ENCODE measurements at places on chromosomes 11 and 22.

DNA sequence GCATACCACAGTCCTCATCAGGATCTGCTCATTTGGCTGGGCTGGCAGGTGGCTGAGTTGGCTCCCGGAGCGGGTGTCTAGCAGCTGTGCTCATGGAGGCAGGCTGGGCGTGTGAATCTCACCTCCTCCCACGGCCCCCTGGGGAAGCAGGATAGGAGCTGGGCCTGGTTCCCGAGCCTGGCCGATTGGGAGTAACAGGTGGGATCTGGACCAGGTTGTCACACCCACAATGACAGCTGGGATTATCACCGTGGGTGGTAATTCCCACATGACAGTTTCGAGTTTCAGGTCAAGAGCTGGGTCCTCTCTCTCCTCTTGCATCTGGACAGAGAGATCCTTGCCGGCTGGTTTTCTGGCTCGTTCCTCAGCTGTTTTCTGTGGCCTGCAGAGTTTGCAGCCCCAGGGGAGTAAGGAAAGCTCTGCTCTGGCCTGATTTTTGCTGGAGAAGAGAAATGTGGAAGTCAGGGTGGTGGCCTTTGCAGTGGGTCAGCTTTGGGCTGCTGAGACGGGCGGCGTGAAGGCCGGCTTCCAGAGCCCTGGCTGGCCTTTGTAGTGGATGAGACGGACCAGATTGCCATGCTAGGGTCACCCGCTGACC is 57.0 kb downstream of the BCR start:
- DNase-seq: no peak

- DNase-seq: no peak
Observed at GRCh38 chr22:38310518-38311322, 6.5 kb downstream of the CSNK1E start.

GRCh38 chr11:77140231-77140851 is 12.3 kb downstream of the MYO7A start:
- no peak for DNase-seq

DNA sequence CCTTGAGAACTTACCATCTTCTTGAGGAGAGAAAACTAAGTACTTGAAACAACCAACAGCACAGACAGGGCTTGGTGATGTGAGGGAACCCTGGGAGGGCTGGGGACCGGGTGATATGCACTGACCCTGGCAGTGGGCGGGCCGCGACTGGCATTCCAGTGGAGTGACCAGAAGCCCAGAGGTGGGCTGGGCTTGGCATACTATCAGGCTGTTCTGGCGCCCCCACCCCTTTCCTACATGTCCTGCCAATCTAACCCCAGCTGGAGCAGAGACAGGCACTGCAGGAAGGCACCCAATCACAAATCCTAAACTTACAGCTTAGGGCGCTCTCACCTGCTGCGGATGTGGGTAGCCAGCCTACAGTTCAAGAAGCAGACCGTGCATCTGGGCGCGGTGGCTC is 54.0 kb upstream of the GCAT start:
- DNase-seq: no peak

DNA sequence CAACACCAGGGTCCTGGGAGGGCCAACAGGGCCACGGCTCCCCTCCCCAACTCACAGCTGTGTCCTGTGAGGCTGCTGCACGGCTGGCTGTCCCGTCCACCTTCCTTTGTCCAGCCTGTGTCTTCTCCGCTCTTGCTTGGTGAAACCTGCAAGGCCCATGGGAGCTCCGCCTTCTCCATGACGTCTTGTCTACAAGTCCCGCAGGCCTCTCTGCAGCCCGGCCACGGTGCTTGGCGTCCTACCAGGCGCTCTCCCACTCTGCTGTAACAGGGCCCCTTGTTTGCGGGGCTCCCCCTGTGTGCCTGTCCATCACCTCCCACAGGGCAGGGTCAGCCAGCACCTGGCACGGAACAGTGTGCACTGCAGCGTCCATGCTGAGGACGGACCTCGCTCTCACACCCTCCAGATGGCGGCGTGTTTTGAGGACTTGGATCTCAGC is 866.8 kb downstream of the TBC1D22A start:
- DNase-seq: no peak

- no peak for DNase-seq
Observed at GRCh38 chr11:3950996-3951660, 95.7 kb downstream of the STIM1 start.

GRCh38 chr11:32858731-32859130 is 29.0 kb downstream of the PRRG4 start:
- no peak for DNase-seq

- no peak for DNase-seq
Observed at GRCh38 chr11:79492008-79492407, 51.2 kb upstream of the TENM4 start.

- no peak for DNase-seq
Observed at GRCh38 chr11:127998421-127998820, 588.9 kb downstream of the ETS1 start.

DNA sequence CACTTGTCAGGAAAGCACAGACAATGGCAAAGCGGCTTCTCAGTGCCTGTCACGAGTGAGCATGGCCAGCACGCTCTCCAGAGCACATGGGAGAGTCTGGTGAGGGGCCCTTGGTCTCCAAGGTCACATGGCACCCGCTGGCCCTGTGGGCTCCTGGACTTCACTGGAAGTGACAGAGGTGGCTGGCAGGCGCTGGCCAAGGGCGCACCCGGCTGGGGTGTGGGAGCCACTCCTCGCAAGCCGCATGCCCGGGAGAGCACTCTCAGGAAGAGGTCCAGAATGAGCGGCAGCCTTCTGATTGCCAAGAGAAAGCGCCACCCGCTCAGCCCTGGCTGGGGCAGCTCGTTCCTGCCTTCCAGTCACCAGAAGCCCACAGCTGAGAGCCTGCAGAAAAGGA is 17.1 kb upstream of the MOB2 start:
- no peak for DNase-seq

DNA sequence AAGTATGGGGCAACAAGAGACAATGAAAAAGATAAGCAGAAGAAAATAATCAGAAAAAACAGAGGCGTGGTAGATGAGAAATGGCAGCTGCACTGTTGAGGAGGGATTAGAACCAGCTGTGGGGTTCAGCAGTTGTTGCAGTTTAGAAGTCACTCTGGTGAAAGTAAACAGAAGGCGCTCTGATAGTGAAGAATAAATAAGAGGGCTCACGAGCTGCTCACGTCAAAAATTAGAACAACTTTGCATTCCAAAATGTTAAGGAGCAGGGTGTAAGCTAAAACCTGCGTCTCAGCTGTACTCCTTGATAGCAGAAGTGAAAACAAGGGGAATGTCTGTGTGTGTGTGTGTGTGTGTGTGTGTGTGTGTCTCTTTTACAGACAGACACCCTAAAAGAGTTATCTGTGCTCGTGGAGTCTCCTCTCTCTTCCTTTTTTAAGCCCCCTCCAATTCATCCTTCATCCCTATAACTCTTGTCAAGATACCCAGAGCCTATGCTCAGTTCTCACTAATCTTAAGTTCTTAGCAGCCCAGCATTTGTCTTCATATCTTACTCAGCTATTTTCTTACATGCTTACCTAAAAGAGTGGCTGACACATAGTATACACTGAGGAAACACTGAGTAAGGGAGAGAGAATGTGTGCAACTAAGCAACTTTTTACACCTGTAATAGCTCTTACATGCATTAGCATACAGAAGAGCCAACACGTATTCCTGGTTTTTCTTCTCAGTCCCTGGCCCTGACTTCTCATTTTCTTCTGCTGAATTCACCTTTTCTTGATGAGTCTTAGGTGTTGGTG is 8.9 kb downstream of the TTC17 start:
- DNase-seq: no peak

- no peak for DNase-seq
Observed at GRCh38 chr11:110121204-110121603, 28.0 kb downstream of the ZC3H12C start.

DNA sequence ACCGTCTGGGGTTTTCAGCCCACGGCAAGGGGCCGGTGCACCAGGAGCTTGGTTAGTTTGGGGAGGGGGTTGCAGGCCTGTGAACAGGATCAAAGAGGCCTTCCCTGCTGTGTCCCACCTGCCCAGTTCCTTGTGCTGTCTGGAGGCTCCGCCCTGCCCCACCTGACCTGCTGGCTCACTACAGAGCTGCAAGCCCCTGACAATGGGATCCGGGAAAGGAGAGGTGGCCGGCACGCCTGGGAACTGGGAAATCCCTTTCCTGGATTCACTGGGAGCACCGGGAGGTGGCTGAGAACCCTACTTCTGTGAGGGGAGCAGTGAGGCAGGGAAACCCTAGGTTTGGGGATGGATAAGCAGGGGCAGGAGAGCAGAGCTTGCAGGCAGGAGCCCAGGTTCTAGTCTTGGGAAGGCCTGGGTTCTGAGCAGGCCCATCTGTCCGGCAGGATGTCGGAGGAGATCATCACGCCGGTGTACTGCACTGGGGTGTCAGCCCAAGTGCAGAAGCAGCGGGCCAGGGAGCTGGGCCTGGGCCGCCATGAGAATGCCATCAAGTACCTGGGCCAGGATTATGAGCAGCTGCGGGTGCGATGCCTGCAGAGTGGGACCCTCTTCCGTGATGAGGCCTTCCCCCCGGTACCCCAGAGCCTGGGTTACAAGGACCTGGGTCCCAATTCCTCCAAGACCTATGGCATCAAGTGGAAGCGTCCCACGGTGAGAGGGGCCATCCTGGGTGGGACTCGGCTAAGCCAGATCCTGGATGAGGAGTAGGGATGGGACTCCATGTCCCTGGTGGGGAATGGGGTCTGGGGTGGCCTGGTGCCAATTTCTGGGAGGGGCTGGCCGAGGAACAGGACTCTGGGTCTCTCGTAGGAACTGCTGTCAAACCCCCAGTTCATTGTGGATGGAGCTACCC is 786 bp downstream of the CAPN1 start:
- no peak for DNase-seq

DNA sequence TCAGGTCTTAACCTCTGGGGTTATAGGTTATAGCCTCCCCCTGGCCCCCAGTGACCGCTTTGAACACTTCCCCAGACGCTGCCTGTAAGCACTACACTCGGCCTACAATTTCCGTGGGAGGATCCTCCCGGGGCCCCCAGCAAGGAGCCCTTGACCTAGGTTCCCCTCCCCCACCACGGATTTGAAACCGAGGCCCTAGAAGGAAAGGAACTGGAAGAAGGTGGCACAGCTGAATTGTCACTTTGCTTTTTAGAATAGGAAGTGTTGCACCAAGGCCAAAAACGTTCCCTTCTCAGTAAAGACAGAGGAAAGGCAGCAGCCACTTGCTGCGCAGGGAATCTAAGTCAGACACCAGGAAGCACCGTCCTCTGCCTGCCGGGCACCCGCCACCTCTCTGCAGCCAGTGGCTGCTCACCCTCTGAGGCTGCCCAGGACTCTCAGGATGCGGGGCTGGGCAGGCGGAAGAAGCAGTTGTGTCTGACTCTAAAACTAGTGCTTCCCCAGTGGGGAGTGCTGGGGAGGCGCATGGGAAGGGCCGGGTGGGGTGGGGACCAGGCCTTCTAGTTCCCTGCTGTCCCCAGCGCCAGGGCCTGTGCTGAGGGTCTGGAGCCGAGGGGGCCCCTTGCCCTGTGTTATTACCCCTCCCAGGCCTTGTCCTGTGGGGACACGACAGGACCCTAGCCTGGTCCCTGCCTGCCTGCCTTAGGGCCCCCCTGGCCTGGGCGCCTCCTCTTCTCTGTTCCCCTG is 7.9 kb upstream of the FLRT1 start:
- DNase-seq: no peak

DNA sequence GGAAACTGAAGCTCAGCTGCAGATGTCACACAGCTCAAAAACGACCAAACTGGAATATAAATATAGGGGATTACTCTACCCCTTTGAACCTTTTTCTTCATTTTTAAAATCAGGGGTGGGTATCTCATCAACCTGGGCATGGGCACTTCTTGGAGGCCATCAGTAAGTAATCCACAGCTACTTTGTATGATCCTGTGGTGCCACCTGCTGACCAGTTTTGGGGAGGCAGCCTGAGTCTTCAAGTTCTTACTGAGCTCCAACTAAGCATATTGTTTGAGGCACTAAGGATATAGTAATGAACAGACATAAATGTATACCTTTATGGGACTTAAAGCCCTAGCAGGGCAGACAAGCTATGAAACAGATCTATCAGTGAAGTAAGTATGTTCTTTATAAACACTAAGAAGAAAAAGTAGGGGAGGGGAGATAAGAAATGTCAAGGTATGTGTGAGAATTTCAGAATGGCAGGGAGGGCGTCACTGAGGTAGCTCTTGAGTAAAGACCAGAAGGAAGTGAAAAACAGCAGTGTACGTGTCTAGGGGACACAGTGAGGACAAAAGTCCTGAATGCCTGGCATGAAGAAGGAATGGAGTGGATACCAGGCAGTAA is 18.4 kb downstream of the TUB start:
- DNase-seq: no peak

GRCh38 chr11:122186439-122187080 is 70.5 kb upstream of the BLID start:
- DNase-seq: no peak

DNA sequence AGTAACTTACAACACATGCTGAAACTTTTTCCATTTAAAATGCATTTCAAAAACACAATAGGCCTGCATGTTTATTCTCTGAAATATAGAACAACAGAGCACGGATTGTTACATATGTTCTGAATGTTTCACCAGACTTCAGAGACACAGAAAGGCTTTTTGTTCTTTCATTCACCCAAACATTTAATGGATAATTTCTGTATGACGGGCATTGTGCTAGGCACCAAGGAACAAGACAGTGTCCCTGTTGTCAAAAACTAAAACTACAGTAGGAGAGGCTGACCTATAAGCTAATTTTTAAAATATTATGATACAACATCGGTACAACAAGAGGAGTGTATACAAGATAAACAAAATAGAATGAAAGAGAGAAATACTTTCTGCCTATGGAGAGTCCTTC is 81.9 kb upstream of the TEAD1 start:
- no peak for DNase-seq
